Epithelial cell of proximal tubule (primary cell): ENCODE measurements at places on chromosomes 16 and 17. TPM values are rescaled to one million over a fixed set of nuclear protein-coding genes. Genes with fewer than 3 reads are reported as not detected.

- no peak for DNase-seq
Measured at GRCh38 chr17:64255764-64256163, 7.3 kb downstream of the TEX2 start.

The ZNF750 gene
- 0.29 and 0.40 TPM in 2 replicates for total RNA-seq

- no peak for DNase-seq
Measured at GRCh38 chr17:77892469-77893143, 65.9 kb upstream of the TNRC6C start.

DNA sequence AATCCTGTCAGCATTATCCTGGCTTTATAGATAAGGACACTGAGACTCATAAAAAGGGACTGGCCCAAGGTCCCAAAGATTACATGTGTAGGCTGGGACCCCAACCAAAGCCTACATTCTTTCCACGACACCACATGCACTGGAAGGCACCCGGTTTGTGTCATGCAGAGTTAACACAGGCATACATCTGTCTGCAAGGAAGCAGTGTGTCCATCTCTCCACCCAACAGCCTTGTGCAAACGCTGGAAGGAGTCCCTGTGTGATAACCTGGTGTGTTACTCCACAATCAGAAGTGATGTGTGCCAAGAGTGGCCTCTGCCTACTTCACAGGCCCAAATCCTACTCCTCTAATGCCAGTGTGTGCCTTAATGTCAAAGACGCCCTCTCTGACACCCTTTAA, 139.8 kb downstream of the PARN start:
- DNase-seq: no peak

The NSMCE1 gene
- 67.1 and 86.3 TPM in 2 replicates for total RNA-seq

The ALDH3A1 gene
- total RNA-seq: 3.3 TPM in 1 of 2 replicates, not detected in the other

The TOP2A gene
- 198 and 206 TPM in 2 replicates for total RNA-seq

DNA sequence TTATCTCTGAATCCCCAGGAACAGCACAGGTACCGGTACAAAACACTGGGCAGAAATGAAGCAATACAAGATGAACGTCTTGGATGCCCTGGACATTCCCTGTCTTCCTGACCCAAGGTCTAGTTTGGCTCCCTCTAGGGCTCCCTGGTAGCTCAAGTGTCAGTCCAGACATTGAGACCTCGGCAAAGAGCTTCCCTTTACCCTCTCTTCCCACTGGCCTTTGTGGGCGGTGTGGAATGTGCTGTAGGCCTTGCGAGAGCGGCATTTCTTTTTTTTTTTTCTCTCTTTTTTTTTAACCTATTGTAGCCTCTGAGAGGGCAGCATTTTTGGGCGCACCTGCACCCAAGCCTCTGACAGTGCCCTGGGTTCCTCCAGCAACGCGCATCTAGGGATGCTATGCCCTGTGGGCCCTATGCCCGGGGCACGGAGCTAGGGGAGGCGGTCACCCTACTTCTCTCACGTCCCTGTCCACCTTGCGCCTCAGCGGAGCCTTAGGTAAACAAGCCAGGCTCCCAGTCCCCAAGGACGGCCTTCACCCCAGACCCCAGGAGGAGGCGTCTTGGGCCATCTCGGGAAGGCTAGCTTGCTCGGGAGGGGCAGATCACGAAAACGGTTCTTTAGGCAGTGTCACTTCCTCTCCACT, 1.2 kb upstream of the NFATC3 start:
- no peak for DNase-seq

GRCh38 chr17:50527155-50527762, 5.3 kb upstream of the EPN3 start:
- DNase-seq: no peak

DNA sequence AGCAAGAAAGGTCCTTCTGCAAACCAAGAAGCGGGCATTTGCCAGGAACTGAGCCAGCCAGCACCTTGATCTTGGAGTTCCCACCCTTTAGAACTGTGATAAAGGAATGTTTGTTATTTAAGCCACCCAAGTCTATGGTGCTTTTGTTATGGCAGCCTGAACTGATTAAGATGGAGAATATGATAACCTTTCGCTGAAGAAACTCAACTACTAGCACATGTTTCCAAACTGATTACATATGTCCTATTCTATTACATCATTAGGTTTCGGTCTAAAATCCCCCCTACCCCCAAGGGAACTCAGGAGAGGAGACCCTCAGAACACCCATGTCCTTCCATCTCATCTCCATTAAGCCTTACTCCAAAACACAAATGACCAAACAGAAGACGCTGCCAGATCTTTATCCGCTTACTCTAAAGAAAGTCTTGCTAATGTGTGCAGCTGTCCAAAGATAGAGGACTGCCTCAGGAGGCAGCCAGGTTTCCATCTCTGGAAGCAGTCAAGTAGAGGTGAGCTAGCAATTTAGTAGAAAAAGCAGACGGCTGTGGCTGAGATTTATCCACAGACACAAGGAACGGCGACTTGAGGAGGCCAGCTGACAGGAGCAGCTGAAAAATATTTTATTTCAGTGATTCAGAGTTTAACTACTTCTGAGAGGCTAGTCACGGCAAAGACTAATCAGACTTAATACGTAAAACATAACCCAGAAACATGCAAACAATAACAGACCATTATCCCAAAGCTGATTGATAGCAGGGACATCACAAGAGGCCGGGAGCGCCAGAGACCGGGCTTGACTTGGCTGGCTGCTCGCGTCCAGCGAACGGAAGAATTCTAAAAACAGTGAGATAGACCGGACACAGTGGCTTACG, 611.4 kb upstream of the CDH5 start:
- no peak for DNase-seq

DNA sequence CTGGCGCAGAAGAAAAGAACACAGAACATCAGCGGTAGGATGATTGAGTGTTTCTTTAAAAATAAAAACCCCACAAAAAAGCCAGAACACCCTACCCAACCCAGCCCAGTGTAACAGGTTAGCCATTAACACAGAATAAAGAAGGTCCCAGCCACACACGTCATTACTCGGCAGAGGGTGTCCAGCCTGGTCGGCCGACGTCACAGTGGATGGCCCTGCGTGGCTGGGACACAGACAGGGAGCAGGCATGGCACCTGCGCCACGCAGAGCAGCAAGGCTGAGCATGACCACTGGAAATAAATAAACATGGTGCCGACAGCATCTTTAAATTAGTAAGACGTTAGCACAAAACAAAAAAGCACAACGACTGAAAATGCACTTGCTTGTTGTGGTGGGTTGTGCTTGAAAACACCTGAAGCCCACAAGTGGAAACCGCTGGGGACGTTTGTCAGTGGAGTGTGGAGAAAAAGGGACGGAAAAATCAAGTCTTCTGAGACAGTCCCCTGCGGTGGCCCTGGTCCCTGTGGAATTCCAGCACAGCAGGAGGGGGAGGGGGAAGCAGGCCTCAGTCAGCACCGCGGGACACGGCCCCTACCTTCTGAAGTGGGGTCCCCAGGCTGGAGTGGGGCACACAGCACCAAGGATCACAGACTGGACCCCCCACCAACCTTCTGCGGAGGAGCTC, 39.2 kb downstream of the SLC7A5 start:
- DNase-seq: no peak

- DNase-seq: peak; percentile 60
Measured at GRCh38 chr16:4052801-4053293, 63.4 kb downstream of the ADCY9 start.

DNA sequence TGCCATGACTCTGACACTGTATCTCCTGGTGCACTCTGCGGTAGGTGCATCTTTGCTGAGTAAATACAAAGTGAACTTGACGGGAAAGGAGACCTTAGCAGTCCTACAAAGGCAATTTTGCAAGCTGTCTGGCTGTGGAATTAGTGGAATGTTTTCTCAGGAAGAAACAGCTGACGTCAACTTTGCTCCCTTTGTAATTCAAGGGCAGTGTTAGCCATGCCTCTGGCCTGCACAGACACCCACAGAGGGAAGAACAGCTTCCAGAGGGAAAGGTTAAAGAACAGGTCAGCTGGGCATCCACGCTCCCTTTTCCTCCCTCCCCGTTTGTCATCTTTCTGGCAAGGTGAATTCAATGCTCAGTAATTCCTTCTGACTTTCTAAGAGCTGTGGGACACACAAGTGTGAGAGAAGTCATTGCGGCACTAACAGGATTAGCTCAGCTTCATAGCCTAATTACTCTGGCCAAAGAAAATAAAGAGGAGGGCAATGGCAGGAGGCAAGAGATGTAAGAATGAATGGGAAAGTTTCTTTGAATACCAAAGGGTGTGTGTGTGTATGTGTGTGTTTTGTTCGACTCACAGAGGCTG, 476.9 kb upstream of the GOT2 start:
- DNase-seq: peak; percentile 58

DNA sequence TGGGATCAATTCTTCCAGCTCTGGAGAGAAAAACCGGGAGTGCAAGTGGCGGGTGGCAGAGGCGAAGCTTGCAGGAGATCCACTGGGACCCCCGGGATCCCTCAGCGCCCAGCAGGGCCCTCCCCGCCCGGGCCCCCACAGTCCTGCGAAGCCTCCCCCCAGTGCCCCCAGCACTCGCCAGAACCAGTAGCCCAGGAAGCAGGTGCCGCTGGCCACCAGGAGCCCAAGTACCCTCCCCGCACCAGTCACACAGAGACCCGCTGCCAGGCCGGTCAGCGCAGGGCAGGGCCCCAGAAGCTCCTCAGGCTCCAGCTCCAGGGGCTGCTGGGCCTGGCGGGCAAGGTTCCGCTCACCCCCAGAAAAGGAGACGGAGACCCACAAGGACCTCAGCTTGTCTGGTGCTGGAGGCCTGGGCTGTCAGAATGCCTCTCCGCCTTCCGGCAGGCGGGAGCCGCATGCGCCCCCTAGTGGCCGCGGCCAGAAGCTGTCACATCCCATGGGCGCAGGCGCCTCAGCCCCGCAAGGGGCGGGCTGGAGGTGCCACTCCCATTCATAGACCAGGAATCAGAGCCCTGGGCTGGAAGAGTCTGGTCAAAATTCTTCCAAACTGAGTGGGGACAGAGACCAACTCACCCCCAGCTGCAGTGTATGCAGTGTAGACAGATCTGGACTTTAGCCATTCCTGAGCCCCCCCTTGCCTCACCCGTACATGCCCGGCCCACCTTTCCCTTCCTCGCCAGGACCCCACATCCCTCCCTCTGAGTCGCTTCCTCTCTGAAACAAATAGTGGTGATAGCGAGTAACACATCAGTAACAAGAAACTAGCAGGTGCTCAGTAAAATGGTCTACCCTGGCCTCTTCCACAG, 1002.3 kb downstream of the KCNJ18 start:
- no peak for DNase-seq

DNA sequence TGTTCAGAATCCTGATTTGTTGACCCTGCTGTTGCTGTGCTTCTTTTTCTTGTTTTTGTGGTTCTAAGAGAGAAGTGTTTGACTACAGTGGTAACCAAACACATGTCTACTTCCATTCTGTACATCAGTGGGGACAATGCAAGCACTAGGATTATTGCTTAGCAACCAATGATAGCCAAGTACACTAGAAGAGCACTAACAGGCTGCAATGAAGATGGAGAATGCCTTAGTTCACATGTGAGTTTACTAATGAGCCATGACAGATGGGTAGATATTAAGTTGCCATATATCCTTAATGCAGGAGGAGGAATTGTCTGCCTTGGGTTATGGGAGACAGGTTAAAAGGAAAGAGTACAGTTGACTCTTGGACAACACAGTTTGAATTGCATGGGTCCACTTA, 8.3 kb downstream of the EFCAB5 start:
- DNase-seq: no peak

The ADAM11 gene
- total RNA-seq: 0.06 and 0.36 TPM in 2 replicates

- DNase-seq: no peak
Measured at GRCh38 chr17:1039123-1039507, 42.2 kb downstream of the TIMM22 start.

- DNase-seq: no peak
Measured at GRCh38 chr17:49196520-49196919, 13.9 kb downstream of the GNGT2 start.

The KRTAP4-4 gene
- total RNA-seq: not detected in 2 replicates

The TOM1L1 gene
- 71.4 and 81.2 TPM in 2 replicates for total RNA-seq

GRCh38 chr17:35171834-35172233, 22.4 kb downstream of the SLC35G3 start:
- DNase-seq: no peak

The SCN4A gene
- total RNA-seq: under 0.01 TPM in 1 of 2 replicates, not detected in the other

DNA sequence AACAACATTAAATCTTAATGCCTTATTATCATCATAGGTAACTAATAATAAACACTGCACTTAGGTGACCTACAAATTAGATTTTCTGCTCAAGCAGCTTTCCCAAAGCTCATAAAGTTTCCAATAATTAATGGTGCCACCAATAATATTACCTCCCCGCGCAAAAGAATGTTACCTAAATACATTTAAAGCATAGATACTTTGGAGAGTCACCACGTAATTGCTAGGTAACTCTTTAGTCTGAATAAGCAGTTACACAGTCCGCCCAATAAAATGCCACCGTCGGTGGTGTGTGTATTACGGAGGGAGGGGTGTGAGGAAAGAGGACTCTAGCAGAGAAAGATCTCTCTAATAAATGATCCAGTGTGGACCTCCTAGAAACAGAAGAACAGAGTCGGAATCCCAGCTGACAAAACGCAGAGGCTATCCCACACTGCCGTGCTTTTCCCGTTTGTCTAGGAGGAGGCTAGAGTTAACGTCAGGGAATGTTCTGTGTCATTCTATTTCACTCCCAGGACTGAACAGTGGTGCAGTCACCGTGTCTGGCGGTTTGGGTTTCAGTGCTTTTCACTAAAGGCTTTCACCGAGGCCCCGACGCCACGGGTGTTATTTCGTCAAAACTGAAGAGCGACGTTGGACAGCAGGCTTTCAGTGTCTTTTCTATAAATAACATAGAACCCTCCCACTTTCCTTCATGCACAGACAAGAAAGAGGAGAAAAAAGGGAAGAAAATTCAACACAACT, 630 bp downstream of the RNFT1 start:
- DNase-seq: peak; percentile 22

GRCh38 chr17:44972953-44973352, 4.8 kb upstream of the C1QL1 start:
- DNase-seq: no peak

DNA sequence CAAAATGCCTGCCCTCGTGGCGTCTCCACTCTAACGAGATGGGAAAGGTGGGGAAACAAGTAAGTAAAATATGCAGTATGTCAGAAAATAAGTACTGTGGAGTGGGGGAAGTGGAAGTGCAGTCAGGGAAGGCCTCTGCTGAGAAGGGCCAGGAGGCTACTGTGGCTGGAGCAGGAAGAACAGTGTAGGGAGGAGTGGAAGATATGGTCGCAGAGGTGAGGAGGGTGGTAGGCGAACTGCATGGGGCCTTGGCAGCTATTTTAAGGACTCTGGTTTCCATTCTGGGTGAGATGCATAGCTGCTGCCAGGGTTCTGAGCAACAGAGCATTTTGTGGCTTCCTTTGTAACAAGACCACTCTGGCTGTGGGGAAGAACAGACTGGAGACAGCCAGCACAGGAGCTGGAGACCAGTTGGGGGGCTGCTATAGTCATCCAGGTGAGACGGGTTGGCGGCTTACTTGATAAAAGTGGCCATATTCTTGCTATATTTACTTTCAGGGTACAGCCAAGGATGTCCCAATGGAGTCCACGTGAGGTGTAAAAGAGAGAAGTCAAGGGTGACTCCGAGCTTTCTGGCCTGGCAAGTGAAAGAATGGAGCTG, 42.6 kb downstream of the CYTH1 start:
- DNase-seq: no peak

DNA sequence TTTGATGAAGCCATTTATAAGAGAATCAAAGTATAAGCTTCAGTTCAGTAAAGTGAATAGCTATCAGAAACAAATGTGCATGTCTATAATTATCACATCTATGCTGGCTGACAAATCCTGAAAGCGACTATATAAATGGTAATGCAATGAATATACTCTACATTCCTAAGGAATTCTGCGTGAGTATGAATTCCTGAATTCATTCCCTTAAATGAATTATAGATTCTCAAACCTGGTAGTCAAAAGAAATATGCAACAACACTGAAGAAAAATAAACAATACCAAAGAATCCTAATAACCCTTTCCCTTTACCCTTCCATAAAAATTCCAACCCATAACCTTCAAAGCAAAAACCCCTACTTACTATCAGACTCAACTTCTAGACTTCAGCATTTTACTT, 416.6 kb upstream of the PMFBP1 start:
- no peak for DNase-seq
